IMR-90 (cell line): ENCODE measurements at places on chromosomes 7 and 10. TPM values are rescaled to one million over a fixed set of nuclear protein-coding genes. Genes with fewer than 3 reads are reported as not detected.

The FXYD4 gene
- not detected in 2 replicates for total RNA-seq

GRCh38 chr10:79292026-79292766 is 55.1 kb upstream of the PPIF start:
- DNase-seq, result no peak

DNA sequence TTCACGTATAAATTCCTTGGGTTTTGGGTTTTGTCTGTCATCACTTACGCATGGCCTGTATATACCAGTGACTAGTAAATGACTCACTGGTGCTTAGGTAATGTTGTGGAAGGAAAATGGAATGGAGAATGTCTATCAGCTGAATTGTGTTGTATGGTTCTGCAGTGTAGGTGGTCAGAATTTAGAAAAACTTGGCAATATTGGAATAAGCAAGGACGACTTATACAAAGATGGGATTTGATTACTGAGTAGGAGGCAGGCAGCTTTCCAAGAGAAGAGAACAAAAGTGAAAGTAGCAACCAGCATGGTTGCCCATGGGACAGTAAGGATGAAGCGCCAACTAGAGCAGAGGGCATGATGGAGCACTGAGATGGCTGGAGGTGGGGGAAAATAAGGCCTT is 168.6 kb upstream of the CSTF2T start:
- peak; percentile 99 for DNase-seq

- DNase-seq, result peak; percentile 93
Measured at GRCh38 chr7:151599401-151600227, 79.9 kb upstream of the RHEB start.

The NPC1L1 gene
- total RNA-seq, result not detected in 2 replicates
